ENCODE measurements at places on chromosomes 11 and 22. TPM values are rescaled to one million over a fixed set of nuclear protein-coding genes. Genes with fewer than 3 reads are reported as not detected.

The C22orf39 gene
- polyA plus RNA-seq, result 42.0 TPM

The FIBIN gene
- 27.8 TPM for polyA plus RNA-seq

The TPBGL gene
- polyA plus RNA-seq, result 0.13 TPM

The SLC22A6 gene
- polyA plus RNA-seq, result 27.5 TPM

The MRGPRE gene
- not detected for polyA plus RNA-seq

The PKP3 gene
- polyA plus RNA-seq, result 8.4 TPM

The CRYAB gene
- 49.8 TPM for polyA plus RNA-seq

The CLMP gene
- polyA plus RNA-seq, result 49.2 TPM

The ACRV1 gene
- polyA plus RNA-seq, result 0.29 TPM

The FAM111B gene
- polyA plus RNA-seq, result 11.4 TPM

The GLB1L3 gene
- polyA plus RNA-seq, result 1.1 TPM

The IL18 gene
- polyA plus RNA-seq, result 4.3 TPM

The CAT gene
- 166 TPM for polyA plus RNA-seq

The TMA7B gene
- not detected for polyA plus RNA-seq

The TSPAN18 gene
- 49.5 TPM for polyA plus RNA-seq

The PATE2 gene
- polyA plus RNA-seq, result 0.27 TPM

The FAM180B gene
- polyA plus RNA-seq, result 0.21 TPM

The FERMT3 gene
- polyA plus RNA-seq, result 5.3 TPM

The GAL gene
- 0.17 TPM for polyA plus RNA-seq

The CELSR1 gene
- polyA plus RNA-seq, result 21.5 TPM

The OMP gene
- not detected for polyA plus RNA-seq

The TLCD5 gene
- polyA plus RNA-seq, result 9.9 TPM

The SF1 gene
- polyA plus RNA-seq, result 497 TPM

The ZFP91 gene
- 59.8 TPM for polyA plus RNA-seq

The BEST1 gene
- polyA plus RNA-seq, result 4.5 TPM

All from left renal cortex interstitium (tissue), 4 donors.